ENCODE measurements at places on chromosomes 3 and 15.

- no peak for DNase-seq
Observed at GRCh38 chr3:101533603-101533968, 20.6 kb upstream of the SENP7 start.

DNA sequence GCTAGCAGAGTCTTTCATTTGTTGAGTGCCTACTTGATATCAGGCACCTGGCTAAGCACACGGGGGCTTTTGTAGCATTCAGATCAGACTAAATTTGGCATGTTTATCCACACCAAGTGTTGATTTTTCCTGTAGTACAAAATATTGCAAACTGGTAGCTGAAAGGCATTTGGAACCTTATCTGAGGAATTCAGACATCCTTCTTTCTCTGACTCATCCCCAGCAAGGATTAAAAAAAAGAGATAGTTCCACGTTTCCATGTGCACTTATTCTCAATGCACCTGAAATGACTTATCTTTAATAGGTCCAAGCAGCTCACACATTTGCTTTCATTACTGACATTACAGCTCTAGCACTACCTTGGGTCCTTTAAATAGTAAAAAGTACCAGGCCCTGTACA, 786.0 kb upstream of the GRM7 start:
- DNase-seq: no peak

DNA sequence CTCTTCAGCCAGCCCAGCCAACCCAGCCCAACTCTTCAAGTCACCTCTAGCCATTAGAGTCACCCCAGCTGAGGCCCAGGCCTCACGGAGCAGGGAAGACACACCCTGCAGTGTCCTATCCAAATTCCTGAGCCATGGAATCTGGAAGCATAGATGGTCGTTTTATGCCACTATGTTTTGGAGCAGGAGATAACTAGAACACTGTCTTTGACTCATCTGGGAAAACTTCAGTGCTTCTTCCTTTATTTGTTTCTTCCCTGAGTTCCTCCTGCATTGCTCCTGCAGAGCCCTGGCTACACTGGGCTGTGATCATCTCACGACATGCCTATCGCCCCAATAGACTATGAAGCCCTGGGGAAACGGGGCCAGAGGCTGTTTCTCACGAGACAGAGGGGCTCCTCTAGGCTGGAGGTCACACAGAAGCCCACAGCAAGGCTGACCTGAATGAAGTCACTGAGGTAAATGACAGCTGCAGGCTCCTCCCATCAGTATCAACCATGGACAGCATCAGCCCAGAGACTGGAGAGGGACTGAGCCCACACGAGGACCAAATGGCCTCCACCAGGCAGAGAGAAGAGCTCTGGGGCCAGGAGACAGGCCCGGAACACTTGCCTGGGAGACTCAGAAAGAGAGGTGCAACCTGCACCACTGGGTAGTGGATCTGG, 22.7 kb downstream of the CRABP1 start:
- DNase-seq: no peak

DNA sequence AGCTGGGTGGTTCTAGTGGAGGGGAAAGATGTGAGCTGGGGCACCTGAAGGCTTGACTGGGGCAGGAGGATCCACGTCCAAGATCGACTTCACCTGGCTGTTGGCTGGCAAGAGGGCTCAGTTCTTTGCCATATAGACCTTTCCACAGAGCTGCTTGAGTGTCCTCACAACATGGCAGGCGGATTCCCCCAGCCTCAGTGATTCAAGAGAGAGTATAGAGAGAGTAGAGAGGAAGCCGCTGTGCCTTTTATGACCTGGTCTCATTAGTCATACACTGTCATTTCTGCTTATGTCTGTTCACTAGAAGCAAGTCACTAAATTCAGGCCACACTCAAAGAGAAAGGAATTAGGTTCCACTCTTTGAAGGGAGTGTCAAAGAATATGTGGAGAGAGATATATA, 101.6 kb downstream of the APBA2 start:
- DNase-seq: no peak

DNA sequence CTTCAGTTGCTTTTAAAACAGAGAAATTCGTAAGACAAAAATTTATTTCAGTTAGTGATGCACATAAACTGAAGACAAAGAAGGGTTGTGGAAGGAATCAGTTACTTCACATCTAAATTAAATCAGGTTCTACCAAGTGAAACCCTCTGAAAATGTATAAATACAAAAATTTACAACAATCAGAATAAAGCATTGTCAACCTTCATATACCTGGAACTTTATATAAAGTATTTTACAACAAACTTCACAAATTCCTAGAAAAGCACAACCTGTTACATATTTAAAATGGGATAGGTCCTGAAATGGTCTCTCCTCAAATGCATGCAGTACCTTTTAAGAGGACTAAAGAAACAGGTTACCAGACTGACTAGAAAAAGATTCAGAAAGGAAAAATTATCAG, 26.9 kb downstream of the ATOSA start:
- no peak for DNase-seq

DNA sequence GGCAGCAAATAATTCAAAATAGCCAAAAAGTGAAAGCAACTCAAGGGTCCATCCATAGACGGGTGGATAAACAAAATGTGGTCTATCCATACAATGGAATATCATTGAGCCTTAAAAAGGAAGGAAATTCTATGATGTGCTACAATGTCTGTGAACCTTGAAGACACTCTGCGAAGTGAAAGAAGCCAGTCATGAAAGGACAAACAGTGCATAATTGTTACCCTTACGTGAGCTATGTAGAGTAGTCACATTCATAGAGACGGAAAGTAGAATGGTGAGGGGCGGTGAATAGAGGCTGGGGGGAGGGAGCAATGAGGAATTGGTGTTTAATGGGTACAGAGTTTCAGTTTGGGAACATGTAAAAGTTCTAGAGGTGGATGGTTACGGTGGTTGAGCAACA, 18.1 kb downstream of the IGF1R start:
- no peak for DNase-seq

DNA sequence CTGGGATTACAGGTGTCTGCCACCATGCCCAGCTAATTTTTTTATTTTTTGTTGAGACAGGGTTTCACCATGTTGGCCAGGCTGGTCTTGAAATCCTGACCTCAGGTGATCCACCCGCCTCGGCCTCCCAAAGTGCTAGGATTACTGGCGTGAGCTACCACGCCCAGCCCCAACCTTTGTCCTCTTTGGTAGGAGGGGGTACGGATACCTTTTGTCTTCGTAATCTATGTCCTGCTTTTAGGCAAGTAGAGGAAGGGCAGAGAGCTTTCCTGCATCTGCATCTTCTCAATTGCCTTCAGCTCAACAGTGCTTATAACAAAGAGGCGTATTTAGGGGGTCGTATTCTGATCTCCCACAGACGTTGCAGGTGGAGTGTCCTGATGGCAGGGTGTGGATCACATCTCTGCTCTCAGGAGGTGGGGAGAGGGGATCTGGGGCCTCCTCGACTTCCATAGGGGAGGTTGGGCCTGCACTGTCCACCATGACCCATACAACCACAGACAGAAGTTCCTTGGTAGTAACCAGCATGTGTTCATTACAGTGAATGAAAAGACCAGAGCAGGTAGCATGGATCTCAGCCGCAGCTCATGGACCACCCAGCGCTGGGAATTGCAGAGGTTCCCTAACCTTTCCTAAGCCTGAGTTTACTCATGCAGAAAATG, 21.4 kb upstream of the KCTD6 start:
- DNase-seq: no peak

- DNase-seq: no peak
Observed at GRCh38 chr15:89755701-89756100, 4.7 kb upstream of the MESP1 start.

DNA sequence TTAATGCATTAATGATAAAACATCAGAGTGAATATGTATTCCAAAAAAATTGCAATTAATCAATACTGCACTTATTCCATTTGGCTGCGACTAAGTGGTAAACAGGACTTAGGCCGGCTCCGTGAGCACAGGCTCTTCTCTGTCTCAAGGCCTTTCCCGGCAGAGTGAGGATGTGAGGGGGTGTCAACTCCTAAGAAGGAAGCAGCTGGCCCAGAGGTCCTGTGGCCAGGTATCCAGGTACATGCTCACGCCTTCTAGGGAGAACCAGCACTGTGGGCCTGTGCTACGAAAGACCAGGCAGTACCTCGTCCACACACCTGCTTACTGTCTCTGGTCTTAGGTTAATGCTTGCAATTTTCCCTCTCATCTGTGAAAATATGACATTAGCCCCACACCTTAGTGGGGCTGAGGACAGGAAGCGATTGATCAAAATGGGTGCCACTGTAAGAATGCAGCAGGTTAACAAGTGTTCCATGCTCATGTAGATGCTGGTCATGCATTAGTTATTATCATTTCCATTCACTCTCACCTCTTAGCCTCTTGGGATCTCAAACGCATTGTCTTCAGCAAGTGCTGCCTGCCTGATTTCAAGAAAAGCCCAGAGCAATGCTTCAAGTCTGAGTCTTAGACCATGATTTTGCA, 175.3 kb downstream of the ABHD5 start:
- no peak for DNase-seq

- DNase-seq: no peak
Observed at GRCh38 chr3:183826448-183827250, 1.3 kb upstream of the MAP6D1 start.

DNA sequence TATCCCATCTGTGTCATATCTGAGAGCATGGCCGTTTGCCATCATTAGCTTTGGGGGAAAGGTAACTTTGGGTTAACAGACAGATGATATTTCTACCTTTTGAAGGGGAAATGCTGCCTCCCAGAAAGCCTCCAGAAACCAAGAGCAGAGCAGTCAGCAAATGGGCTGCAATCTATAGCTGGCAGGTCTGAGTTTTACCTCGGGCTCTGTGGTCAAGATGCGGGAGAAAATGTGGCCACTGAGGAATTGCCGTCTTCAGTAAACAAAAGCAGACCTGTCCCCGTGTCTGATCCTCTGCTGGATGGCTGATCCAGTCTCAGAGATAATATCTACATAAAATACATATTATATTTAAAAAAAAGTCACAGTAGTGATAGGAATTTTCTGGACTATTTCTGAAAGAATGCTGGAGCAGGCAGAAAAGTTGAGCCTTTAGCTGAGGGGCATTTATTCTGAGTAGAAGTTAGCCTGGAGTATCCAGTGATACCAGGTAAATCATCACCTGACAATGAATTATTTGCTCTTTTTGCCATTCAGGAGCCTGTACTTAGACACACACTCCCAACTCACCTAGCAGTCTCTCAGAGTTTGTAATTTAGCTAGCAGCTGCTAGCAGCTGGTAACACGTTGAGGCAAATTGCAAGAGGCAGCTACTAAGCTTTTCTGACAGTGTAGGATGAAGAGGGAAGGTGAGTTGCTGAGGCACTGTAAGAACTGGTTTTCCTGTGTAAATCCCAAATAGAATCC, 285.3 kb upstream of the RARB start:
- no peak for DNase-seq

- no peak for DNase-seq
Observed at GRCh38 chr15:75727031-75727531, 14.4 kb upstream of the CSPG4 start.

DNA sequence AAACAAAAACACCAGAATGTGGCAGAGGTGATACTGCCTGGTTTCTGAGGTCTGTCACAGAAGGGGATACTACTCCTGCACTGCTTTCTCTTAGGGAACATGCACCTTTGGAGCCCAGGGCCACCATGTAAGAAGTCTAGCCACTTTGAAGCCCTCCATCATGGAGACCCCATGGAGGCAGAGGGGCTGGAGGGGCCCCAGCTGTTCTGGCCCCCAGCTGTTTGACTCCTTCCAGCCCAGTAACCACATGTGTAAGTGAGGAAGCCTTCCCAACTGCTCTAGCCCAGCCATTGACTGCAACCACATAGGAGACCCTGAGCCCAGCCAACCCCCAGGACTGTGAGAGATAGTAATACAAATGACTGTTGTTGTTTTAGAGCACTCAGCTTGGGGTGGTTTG, 9.0 kb upstream of the IGDCC4 start:
- no peak for DNase-seq

- DNase-seq: no peak
Observed at GRCh38 chr3:134381076-134381475, 6.8 kb upstream of the AMOTL2 start.

DNA sequence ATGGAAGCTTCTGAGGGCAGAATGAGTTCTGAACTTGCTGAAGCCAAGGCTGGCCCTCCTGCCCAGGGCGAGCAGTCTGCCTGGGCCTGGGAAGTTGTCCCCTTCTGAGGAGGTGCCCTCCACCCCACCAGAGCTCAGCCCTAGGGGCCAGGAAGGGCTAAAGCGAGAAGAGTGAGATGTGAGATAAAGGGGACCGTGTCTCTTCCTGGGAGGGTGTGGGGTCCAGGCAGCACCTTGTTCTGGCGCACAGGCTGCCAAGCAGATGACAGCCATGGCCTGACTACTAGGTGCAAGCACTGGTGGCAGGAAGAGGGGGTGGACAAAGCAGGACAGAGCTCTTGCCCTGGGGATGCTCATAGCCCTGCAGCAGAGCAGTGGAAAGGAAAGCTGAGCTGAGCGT, 3.7 kb downstream of the PAK6 start:
- no peak for DNase-seq

DNA sequence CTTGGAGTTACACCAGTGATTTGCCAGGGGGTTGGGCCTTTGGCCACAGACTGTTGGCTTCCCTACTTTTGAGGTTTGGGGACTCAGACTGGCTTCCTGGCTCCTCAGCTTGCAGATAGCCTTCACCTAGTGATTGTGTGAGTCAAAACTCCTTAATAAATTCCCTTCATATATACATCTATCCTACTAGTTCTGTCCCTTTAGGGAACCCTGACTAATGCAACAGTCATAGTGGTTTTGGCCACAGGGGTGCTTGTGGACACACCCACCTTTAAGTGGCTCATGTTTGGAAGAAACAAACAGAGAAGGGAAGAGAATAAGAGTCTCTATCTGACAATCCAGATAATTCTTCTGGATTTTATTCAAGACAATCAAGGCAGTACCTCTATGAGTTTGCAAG, 457.7 kb downstream of the EPHA3 start:
- DNase-seq: no peak

DNA sequence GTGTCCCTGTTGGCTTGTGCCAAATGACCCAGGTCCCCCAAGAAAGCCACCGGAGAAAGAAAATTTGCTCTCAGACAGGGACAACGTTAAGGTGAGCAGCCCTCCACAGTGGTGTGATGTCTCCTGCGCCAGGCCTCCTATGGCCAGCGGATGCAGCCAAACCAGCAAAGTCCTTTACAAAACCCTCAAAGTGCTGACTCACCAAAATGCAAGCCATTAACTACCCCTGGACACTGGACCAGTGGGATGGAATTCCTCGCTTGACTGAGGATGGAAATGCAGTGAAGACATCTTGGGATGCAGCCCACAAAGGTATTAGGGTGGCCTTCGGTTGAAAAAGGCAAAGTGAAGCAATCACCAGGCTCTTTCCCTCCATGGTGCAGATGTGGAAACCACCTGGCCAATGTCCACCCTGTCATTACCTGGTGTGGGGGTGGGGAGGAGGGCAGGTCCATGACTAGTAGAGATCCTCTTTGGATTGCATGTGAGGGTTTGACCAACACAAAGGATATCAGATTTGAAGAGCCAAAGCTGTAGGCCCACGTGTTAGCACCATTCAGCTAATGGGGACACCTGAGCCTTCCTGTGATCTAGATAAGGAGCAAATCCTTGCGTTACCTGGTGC, 127.4 kb upstream of the SLC6A11 start:
- DNase-seq: no peak

Data from stimulated activated CD4-positive, alpha-beta T cell treated with anti-CD3 and anti-CD28 coated beads, Interleukin-12 subunit alpha, Interleukin-12 subunit beta, amount 100 ng/mL, for 4 hours (primary cell).